ENCODE measurements at places on chromosomes 2 and 18.

DNA sequence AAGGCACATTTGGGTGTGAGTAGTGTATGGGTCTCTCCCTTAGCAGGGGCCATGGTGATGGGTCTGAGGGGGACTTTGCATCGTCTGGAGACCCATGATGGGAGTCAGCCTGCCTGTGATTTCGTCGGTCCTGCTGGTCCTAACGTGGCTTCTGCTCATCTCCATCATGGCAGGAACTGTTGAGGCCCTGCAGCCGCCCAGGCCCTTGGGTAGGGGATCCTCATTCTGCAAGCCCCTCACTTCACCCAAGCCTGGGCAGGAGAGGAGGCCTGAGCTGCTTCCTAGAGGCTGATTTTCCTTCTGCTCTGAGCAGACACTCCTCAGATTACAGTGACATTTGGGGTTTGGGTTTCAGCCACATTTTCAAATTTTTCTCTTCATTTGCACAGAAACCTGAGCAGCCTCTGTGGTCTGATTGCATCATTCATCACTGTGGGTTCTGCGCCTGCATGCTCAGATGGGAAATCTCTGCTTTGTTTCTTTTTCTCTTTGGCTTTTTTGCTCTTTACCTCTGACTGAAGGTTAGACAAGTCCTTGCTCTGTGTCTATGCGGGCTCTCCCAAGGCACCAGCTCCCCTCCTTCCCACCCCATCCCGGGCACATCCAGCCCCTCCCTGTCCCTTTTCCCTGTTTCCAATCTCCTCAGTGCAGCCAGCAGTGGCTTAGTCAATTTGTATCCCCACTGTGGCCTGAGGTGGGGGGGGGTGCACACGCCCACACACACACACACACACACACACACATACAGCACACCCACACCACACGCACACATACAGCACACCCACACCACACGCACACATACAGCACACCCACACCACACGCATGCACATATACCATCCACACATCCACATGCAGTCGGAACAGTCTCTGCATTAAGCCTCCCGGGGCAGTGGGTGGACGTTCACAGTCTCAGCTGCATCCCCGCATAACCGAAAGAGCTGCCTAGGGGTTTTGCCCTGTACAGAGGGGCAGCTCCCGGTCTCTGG is 305.4 kb upstream of the HS6ST1 start:
- DNase-seq, result no peak

- no peak for DNase-seq
These were observed 4.6 kb downstream of the LOXL3 start for GRCh38 chr2:74548900-74549826.

GRCh38 chr2:97656905-97657587 is 6.8 kb downstream of the ACTR1B start:
- DNase-seq, result no peak

GRCh38 chr2:218988164-218988563 is 3.2 kb upstream of the FEV start:
- DNase-seq, result no peak

DNA sequence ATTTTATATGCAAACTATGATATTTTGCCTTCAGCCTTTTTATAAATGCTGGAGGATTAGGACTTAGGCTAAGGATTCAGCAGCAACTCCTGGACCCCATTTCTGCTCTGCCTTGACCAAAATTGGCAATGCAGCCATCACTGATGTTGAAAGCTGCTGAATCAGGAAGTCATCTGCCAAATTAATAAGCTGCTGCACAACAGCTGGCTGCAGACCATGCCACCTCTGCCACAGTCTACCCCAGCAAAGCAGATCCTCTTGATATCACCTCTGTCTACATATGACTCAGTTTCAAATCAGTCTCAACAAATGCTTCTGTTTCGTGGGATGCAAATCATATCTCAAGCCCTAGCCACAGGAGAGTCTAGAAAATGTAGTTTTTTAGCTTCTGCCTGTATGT is 7.1 kb upstream of the SOS1 start:
- peak; percentile 30 for DNase-seq

DNA sequence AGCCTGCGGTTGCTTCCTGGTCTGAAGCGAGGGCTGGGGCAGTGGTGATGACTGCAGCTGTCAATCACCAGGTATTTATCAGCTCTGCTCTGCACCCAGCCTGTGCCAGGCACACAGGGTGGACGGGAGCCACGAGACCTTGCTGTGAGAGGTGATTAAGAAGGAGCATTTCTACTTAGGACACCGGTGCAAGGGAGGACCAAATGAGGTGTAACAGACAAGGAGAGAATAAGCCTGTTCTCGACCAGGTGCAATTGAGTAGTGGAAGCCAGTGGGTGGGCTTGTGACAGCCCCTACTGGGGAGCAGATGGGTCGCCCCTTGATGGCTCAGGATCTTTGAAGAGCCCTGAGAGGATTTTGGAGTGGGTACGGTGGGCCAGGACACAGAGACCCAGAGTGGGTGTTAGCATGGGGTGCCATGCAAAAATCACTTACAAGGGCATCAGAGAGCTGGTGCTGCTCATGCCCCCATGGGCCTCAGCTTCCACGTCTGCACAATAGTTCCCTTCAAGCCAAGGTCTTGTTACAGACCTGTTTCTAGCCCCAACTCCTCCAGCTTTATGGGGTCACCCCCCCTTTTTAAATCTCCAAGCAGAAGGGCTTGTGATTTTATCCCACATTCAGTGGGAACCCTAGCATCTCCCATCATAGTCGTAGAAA is 24.6 kb downstream of the GPR55 start:
- peak; percentile 10 for DNase-seq

DNA sequence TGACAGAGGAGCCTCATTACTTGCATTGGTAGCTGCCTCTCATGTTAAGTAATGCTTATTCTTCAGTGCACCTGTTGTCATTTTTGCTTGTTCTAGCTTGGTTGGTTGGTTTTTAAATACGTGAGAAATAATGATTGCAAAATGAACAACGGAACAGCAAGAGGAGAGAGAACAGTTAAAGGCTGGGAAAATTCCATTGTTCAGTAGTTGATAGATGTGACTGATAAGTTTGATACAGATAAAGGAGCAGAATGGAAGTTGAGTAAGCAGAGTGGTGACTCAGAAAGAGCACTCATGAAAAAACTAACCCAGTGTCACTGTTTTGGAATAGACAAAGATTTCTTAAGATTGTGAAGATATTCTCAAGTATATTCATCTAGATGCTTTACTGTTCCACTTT is 50.5 kb downstream of the MTA3 start:
- no peak for DNase-seq

GRCh38 chr18:76213991-76214390 is 281.1 kb downstream of the ZNF516 start:
- DNase-seq, result no peak

DNA sequence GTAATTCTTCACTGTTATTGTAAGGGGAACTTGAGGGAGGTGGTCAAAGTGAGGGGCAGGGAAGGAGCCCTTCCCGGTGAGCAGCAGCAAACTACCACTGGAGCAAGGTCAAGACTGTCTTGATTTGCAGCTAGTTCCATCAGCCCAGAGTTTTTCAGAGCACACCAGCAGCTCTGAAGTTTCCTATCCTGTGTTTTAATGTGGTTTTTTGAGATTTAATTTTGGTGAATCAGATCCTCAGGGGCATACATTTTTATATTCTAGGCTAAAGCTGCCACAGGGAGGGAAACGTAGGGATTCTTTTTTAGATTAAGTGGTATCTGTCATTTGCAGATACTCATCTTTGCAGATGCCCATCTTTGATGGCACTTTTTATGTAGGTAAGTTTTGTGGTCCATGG is 67.1 kb upstream of the KCNE4 start:
- no peak for DNase-seq

DNA sequence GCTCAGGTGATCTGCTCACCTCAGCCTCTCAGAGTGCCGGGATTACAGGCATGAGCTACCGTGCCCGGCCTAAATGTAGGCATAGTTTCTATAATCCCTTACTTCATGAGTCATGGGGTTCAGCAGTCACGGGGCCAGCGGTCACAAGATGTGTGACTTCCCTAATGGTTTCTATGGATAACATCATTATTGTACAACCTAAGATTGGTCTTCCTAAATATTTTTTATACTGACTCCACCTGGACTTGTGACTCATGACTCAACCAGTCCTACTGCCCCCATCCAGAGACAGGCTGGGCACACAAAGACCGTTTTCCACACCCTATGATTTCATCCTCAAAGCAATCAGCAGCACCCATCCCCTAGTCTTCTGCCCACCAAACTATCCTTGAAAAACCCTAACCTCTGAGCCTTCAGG is 15.9 kb downstream of the FAM210A start:
- no peak for DNase-seq

DNA sequence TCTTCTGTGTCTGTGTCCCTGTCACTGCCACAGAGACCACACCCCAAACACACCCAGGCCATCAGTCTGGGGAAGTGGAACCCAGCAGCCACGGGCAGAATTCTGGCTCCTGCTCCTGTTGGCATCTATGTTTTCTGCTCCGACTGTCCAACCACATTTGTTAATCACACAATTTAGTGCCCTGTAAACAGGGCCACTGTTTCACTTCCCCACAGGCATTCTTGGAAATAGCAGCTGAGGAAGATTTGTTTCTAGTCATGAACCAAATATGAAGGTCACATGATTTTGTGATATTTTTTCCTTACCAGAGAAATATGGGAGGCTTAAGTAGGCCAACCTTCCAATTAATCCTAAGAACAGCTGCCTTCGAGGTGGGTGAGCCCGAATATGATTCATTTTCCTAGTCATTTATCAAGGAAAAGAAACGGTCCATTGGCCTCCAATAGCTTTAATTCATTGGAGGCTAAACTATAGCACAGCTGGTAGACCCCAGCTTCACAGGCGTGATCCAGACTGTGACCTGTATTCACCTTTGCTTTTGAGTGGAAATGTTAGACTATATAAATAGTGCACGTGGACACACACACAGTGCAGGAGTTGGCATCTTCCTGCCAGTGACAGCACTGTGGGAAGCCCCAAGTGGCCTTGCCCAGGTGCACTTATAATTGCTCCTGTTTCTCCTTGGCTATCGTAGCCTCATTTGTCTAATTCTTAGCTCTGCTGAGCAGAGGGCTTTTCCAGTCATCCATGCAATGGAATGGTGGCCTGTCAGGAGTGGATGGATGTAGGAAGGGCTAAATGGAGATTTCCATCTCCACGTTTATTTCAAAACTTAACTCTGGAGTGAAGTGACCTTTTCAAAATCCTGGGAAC is 267.9 kb downstream of the LPIN1 start:
- no peak for DNase-seq

DNA sequence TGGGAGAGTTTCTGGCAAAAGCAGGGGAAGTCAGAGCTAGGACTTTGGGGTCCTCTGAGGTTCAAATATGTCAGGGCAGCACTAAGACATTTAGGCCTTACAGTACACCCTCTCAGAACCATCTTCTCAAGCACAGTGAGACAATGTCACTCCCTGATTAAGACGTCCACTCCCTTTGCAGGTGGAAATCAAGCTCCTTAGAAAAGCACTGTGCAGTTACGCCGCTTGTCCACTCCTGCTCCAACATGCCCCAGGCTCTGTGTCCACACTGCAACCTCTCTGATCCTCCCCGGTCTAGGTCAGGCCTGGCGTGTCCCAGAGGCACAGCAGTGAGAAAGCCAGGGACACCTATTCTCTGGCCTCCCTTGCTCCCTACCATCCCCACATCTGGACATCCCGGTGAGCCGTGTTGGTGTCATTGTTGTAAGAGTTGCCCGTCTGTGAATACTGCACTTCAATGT is 528.6 kb upstream of the ID2 start:
- DNase-seq, result no peak

DNA sequence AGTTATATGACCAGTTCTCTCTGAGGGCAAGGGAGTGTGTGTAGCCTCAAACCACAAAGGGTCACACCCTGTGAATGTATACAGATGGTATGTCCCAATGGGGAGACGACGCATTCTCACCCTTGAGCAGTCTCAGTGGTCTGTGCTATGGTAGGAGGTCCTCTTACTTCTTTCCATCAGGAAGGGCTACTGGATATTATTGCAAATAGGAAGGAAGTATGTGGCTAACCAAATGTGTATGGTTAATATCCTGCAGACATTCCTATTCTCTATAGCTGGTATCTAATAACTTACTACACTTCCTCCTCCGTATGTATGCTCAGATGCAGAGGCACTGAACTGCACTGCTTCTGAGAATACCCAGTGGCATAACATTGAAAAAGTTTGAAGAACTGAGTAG is 306.7 kb upstream of the CCDC68 start:
- DNase-seq, result no peak

DNA sequence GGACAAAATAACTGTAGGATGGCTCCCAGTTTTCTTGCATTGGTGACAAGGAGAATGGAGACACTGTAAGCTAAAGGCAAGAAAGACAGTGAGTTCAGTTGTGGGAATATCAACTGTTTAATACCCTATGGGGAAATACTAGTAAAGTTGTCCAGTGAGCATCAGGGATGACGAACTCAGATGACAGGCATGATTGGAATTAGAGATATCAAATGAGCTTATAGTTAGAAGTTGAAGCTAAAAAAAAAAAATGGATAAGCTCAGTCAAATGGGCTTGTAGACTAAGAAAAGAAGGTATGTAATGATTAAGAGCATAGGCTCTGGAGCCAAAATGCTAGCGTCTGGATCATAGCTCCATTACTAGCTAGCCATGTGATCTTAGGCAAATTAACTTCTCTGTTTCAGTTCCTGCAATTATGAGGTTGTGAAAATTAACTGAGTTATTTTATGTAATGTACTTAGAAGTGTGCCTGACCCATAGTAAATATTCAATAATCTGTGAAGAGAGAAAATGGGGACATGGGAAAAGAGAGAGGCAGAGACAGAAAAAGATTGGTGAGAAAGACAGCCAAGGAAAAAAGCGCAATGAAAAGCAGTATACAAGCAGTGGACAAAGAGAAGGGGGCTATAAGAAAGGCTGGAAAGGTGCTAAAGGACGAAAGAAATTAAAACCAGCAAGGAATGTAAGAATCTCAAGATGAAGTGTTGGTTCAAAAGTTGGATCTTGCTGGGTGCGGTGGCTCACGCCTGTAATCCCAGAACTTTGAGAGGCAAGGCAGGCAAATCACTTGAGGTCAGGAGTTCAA is 95.7 kb upstream of the SLC39A10 start:
- no peak for DNase-seq

GRCh38 chr2:66867063-66867441 is 432.1 kb downstream of the MEIS1 start:
- DNase-seq, result no peak

GRCh38 chr2:72431737-72432136 is 284.1 kb upstream of the CYP26B1 start:
- DNase-seq, result no peak

- no peak for DNase-seq
These were observed 44.5 kb downstream of the TXNL1 start for GRCh38 chr18:56593906-56594305.

GRCh38 chr18:62289047-62289446 is 36.1 kb upstream of the TNFRSF11A start:
- DNase-seq, result no peak

- no peak for DNase-seq
These were observed 173.6 kb downstream of the ANTXR1 start for GRCh38 chr2:69186614-69187013.

DNA sequence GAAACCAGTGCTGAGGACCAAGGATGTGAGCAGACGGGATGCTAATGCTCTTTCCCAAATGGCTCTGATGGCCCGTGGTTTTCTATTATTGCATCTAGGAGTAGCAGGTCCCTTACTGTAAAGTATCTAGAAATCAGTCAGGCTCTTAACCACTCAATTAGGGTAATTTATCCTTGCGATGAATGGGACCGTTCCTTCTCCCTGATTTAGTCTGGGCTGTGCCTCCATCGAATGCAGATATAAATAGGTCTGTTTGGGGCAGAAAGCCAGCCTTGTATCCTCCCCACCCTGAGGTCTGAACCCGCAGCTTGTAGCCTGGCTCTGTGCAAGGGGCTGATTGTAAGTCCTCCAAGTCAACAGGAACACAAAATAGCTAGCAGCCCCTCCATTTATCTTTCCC is 9.5 kb upstream of the SMARCAL1 start:
- DNase-seq, result no peak

GRCh38 chr2:123747326-123747725 is 277.8 kb upstream of the CNTNAP5 start:
- DNase-seq, result no peak
